CD4-positive, alpha-beta T cell treated with Interleukin-6 at 100 ng/mL for 8 hours (primary cell): ENCODE measurements at places on chromosomes 5 and 9.

GRCh38 chr5:14762549-14763216, 98.2 kb downstream of the OTULIN start:
- DNase-seq, result no peak

GRCh38 chr5:104178829-104179456, 616.4 kb upstream of the NUDT12 start:
- DNase-seq, result no peak

- no peak for DNase-seq
Observed at GRCh38 chr9:13535141-13535540, 255.6 kb upstream of the MPDZ start.

DNA sequence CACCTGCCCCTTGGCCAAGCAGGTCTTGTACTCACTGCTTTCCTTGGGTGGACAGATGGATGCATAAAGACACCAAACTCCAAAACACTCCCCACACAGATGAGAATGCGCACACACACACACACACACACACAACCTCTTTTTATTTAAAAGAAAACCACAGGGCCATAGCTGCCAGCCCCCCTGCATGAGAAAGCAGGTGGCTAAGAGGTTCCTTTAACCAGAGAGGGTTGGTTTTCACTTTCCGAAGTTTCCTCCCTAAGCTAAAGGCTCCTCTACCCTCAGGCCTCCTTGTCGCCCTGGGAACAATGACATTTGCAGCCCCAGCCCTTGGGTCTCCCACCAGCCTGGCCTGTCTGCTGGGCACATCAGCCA, 11.1 kb downstream of the NR5A1 start:
- no peak for DNase-seq

DNA sequence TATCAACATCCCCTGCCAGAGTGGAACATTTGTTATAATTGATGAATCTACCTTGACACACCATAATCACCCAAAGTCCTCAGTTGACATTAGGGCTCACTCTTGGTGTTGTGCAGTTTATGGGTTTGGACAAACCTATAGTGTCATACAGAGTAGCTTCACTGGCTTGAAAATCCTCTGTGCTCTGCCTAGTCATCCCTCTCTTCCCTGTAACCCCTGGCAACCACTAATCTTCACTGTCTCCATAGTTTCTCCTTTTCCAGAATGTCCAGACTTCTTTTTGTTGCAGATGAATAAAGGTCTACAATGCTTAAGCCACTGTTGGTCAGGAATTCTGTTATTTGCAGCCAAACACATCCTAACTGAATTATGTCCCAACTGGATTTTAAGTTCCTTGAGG, 22.5 kb upstream of the SUB1 start:
- DNase-seq, result no peak

GRCh38 chr9:37242089-37242488, 121.7 kb downstream of the ZCCHC7 start:
- no peak for DNase-seq

DNA sequence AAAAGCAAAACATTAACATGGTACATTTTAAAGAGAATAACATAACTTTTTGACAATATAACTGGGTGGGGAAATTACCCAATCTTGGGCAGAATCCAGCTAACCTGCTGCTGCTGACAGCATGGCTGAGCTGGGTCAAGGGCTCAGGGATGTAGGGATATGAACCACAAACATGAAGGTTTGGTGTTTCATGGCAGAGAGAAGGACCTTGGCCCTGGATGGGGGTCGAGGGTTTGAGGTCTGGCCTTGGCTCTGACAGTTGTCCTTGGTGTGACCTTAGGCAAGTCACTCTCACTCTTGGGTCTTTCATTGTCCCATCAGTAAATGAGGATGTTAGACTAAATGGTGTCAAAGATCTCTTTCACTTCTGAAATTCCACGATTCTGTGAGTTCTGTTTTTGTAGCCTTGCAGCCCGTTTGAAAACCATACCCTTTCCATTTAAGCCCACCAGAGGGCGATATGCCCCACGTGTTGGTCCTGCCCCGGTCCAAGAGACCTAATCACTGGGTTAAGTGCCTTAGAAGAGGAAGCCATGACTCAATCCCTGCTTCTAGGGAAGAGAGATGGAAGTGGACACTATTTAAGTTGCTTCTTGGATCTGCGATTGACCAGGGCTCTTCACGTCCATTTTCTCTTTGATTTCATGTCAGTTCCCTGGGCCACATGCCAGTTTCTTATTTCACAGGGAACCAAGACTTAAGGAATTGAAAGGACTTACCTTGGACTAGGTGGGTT, 56.8 kb upstream of the TEX48 start:
- DNase-seq, result peak; percentile 81

DNA sequence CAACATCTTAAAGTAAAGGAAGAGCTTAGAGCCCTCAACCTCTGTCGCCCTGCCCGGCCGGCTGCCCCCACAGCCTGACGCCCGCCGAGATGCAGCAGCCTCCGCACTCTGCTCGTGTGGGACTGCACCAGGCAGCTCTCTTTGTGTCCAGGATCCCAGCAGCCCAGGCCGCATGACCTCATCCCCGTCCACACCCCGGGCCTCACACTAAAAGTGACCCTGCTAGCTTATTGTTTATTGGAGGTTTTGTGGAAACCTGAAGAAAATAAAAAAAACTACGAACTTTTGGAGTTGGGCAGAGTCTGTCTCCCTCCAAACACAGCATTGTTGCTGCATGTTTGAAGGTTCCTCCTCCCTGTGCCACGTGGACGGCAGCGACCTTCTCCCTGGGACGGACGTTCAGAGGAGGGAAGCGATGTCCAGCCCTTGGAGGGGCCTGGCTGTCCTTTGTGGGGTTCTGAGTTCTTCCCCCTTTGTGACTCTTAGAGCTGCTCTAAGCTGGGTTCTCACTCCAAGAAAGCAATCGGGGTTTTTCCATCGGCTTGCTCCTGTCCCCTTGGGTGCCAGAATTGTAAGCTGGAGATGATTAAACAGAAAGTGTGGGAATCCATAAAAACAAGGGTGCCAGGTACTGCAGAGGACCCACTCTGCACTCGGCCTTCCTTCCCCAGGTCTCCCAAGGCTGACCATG, 103.5 kb upstream of the COL5A1 start:
- DNase-seq, result no peak

DNA sequence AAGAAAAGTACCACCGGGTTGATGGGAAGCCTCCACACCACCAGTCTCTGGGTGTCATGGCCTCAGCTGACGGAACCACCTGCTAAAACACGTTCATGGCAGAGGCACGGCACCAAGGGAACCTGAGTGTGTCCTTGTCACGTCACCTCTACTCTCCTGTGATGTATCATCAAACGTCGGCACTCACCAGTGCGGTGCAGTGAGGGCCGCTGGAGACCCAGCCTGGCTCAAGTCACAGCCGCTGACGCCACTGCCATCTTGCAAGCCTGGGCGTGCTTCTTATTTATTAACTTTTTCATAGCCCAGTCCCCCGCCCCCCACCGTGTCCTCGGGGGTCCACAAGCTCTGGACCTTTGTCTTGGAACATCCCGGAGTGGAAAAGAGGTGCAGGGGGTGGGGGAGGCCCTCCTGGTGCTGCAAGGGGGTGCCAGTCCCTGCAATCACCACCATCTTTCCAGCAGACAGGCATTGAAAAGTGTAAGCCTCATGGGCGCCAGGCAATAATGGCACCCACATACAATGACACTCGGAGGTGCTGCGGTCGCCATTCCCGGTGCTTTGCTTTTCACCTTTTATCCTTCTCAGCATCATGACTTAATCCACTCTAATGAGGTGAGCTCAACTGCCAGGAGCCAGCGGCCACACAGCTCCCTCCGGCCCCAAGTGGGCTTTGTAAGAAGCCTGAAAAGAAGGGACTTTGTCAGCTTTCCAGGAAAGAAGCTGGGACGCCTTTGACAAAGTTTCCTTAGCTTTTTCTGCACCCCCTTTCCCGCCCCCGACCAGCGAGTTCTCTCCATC, 202.3 kb upstream of the IRX1 start:
- no peak for DNase-seq

GRCh38 chr5:102313912-102314311, 17.8 kb upstream of the SLCO4C1 start:
- no peak for DNase-seq

- DNase-seq, result no peak
Observed at GRCh38 chr9:1100945-1101344, 50.8 kb downstream of the DMRT2 start.

DNA sequence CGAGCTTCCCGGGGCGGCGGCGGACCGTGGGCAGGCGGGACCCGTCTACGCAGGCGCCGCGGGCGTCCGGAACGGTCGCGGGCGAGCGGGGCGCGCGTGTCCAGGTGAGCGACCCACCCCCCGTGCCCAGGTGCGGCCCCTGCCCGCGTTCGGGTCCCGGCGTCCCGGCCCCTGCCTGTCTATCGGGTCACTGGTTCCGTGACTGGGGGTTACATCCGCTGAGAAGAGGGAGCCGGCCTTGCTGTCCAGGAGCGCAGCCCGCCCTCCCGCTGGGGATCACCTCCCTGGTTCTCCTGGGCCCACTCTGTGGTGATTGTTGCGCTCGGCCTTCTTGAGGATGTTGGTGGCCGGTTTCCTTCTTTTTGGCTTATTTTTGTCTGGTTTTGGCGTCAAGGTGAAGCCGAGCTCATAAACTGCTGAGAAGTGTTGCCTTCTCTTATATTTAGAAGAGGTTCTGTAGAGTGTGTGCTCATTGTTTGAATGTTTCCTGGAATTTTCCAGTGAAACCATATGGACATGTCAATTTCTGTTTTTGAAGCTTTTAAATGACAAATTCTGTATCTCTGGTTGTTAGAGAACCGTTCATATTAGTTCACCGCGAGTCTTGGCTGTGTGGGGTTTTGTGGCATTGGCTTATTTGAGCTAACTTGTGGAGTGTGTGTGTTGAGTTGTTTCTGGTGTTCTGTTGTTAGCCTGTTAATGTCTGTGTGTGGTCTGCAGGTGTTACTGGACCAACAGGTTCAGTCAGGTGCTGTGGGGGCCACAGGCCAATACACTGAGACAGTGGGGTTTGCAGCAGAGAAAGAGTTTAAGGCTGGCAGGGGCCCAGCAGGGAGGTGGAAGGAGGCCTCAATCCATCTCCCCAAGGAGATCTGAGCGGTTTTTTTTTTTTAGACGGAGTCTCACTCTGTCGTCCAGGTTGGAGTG, 621 bp downstream of the CEP72 start:
- no peak for DNase-seq

DNA sequence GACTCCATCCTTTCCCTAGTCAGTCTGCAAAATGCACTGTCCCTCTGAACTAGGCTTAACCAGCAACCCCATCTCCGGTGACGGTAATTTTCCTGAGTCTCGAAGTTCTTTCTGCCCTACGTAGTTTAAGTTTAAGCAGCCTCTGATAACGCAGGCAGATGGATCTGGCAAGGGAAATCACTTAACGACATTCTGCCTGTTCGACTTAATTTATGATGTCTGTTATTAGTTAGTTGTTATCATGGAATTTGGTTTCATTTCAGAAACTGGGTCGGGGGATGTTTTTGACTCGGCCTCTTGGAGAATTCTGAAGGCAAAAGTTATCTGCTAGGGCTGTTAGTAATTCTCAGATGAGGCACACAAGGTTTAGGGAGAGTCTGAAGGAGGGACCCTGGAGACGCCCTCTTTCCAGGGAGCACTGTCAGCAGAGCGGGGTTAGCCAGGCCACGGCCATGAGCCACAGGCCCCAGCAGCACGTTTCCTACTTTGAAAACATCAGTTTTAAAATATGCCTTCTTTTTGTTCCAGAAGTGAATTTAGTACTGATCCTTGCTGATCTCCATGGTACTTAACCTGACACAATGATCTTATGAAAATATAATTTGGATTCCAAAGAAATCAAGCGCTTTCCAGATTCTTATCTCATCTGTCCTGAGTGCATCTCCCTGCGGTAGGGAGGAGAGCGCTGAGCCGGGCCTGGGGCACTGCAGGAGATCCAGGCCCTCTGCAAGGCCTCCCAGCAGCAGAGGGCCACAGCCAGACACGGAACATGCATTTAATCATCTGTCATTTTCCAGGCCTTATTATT, 171.0 kb upstream of the OTULINL start:
- DNase-seq, result no peak

DNA sequence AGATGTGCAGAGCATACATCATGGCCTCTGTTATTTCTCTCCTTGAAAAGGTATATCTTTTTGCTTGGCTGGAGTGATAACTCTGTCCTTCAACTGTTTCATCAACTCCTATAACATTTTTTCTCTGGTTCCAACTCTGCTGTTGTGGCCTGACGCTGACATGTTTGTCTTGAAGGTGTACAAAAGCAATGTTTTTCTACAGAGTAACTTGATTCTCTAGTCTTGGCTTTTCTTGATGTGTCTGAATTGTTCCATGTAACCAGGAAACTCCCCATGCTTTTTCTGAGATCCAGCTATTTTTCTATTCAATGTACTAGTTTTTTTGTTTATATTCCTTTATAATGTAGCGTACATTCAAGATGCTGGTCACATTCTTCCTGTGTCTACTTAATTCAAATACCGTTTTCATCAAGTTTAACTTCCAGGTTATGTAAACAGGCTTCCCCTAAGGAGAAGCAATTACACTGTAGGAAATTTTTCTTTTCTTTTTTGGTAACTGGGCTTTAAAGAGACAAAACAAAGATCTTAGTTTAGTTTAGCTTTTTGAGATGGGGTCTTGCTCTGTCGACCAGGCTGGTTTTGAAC, 6.7 kb upstream of the CPLANE1 start:
- no peak for DNase-seq

- DNase-seq, result no peak
Observed at GRCh38 chr5:128920345-128921215, 44.7 kb upstream of the SLC27A6 start.

- no peak for DNase-seq
Observed at GRCh38 chr5:121819682-121820261, 31.9 kb upstream of the FTMT start.

DNA sequence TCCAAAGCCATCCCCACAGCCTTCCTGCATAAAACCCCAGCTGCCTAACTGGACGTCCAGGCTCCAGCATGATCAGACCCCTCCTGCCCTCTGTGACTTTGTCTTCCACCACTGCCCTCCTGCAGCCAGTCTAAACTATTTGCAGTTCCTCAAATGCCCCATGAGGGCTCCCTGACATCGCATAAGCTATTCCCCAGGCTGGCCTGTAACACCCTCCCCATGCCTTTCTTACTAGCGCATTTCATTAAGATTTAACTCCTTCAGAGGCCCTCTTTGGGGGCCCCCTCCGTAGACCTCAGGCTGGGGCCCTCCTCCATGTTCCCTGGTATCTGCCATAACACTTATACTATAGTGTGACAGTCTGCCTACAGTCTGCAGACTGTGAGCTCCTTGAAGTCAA, 15.5 kb upstream of the SMIM23 start:
- no peak for DNase-seq

DNA sequence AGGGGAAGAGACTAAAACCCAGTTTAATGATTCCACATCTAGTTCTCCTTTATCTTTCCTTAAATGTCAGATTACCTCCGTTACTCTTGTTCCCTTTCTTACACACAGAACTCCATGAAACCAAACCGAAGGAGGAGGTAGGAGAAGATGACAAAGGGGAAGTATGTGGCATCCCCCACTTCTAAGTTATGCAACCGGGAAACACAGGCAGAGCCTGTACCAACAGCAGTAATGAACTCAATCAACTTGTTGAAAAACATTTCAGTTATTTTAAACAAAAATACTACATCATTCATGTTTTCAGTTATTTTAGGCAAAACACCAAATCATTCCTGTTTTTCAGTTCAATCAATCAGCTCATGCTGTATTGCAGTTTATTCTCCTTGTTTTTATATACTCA, 101.8 kb downstream of the PCSK1 start:
- DNase-seq, result no peak

- no peak for DNase-seq
Observed at GRCh38 chr9:68780720-68781119, 75.7 kb downstream of the PIP5K1B start.

- DNase-seq, result no peak
Observed at GRCh38 chr9:86722706-86723075, 224.6 kb downstream of the GAS1 start.

GRCh38 chr9:3419893-3420292, 105.9 kb downstream of the RFX3 start:
- no peak for DNase-seq

GRCh38 chr5:95422838-95423237, 31.7 kb downstream of the FAM81B start:
- no peak for DNase-seq
